ENCODE measurements at places on chromosomes 7 and 10.

DNA sequence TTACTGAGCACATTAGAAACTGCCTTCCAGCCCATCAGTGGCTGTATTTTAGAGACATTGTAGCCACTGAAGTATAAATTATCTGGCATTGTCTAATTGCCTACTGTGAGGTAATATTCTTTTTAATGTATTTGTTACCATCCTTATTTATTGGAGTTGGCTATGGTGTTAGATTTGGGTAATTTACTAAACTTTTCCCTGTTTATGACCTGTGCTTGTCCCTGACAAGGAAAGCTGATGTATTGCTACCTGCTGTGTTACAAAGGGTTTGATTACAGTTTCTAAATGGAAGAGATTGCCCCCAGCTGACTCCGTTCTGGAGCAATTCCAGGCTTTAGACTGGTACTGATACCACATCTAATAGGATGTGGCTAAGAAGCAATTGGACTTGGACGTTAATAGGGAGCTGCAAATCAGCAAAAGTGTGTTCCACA, 12.3 kb upstream of the ASCC1 start:
- DNase-seq: no peak

DNA sequence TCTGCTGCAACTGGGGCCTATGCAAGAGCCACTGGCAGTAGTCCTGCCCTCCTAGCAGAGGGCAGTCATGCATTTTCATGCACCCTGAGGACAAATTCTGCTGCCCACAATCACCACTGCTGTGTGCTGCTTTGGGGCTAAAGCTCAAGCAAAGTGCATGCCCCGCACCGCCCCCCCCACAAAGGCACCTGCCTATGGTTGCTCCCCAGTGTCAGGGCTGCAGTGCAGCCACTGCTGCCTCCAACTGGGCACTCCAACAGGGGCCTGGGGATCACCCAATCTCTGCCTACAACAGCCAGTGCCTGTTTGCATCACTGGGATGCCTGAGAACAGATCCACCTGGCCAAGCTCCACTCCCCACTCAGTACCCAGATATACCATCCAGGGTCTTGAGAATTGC, 417.0 kb downstream of the HTR7 start:
- no peak for DNase-seq

DNA sequence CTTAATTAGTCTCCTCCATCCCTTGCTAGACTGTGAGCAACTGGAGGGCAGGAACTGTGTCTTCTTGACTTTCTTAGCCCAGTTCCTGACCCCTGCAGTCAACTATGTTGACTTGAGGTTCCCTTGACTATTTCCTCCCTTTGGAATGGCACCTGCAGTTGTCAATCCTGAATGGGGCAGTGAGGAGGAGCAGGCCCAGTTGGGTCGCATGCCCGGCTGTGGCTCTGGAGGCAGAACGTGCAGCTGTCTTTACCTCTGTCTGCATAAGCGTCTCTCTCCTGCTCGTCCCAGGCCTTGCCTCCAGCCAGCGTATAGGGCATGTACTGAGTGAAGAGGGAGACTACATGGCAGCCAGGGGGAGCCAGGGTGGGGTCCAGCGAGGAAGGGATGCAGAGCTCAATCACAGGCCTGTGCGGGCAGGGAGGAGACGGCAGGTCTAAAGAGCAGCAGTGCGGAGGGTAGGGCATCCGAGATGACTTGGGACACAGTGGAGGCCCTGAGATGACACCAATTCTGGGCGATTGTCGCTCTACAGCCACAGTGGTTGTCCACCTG, 26.8 kb downstream of the PYROXD2 start:
- DNase-seq: no peak

GRCh38 chr7:597348-598178, 77.9 kb upstream of the PDGFA start:
- no peak for DNase-seq

DNA sequence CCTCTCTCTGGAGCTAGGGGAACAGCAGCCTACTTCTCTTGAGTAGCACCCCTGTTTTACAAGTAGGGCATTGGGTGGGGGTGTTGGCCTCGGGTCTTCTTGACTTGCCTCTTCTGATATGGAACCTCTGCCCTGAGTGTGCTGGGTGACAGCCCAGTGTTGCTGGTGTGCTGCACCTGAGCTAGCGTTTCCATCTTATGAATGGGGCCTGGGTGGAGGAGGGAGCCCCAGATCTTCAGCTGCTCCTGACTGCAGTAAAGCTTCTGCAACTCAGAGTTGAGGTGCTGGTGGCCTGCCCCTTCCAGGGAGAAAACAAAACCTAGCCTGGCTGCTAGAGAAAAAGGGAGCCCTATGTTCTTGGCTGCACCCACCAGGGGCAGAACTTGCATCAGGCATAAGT, 202.5 kb upstream of the SHH start:
- no peak for DNase-seq

- DNase-seq: no peak
Measured at GRCh38 chr7:150481186-150481920, 30.9 kb downstream of the GIMAP8 start.

- DNase-seq: no peak
Measured at GRCh38 chr7:18770154-18770811, 274.7 kb downstream of the HDAC9 start.

- DNase-seq: peak; percentile 59
Measured at GRCh38 chr10:46308666-46309450, 22.1 kb downstream of the ANTXRL start.

- no peak for DNase-seq
Measured at GRCh38 chr10:128160297-128160711, 34.1 kb upstream of the MKI67 start.

- DNase-seq: peak; percentile 84
Measured at GRCh38 chr7:5425507-5426225, 2.0 kb upstream of the TNRC18 start.

DNA sequence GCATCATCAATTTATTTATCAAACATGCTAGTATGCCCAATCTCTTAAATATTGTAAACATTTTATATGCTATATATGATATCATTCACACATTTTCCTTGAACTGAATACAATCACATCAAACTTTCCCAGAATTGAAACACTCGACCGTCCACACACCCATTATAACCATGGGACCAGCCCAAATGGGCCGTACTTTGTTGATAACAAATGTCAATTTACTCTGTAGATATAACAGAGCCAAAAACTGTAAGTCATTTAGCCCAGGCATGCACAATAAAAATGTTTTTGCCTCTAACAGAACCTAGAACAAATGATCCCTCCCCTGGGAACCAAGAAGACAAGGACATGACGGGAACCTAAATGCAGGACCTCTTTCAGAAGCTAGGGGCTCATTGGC, 683 bp upstream of the ANKRD22 start:
- DNase-seq: no peak

All from coronary artery (tissue), 2 donors.